ENCODE measurements at places on chromosomes 12 and 14.
A peak's percentile ranks its signal among the peaks of the same experiment; 100 is the strongest.

DNA sequence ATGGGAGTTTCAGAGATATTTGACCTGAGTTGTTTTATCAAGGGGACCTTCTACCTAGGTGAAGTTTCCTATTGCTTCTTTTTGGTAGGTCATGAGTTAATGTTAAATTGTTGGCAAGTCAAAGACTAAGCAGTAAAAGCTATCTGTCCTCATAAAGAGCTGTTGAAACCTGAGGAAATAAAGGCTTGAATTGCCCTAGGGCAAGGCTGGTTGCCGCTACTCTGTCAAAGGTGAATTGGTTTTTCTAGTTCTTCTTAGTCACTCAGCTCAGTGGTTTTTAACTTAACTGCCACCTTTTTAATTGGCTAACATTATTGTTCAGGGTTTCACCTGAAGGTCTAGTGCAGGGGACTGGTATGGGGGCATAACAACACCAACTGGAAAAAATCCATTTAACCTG lies 441.6 kb upstream of the FBXO33 start:
- DNase-seq: no peak

DNA sequence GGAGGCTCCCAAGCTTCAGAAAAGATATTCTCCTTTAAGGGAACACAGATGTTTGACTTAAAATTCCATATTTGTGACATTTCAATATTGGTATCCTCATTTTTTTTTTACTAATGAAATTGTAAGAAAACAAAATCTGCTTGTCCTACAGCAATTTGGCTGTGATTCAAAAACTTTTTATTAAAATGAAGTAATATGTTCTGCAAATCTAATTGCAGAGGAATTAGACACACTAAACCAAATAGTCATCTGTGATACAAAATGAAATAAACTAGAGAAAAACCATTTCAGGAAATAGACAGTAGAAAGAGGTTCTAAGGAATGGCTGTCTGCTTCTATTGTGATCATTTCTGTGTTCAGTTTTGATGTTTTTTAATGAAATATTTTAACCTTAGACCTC lies 50.1 kb upstream of the HIF1A start:
- no peak for DNase-seq

DNA sequence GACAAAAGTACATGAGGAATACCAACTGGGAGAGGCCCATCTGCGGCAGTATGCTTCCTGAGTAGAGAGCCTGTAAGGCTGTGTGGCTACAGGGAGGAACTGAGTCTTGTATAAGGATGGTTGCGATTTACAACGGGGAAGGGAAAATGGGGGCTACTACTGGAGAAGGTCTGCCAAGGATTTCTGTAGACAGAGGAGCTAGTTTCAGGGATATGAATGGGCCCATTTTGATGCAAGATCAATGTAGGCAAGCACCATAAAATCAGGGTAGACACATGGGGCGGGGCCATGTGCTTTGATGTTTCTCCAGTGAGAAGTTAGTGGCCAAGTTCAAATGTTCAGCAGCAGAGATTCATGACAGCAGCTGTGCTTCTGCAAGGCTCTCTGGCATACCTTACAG lies 149.4 kb downstream of the GPR65 start:
- DNase-seq: no peak

GRCh38 chr14:90608929-90609341 lies 207.3 kb downstream of the TTC7B start:
- no peak for DNase-seq

DNA sequence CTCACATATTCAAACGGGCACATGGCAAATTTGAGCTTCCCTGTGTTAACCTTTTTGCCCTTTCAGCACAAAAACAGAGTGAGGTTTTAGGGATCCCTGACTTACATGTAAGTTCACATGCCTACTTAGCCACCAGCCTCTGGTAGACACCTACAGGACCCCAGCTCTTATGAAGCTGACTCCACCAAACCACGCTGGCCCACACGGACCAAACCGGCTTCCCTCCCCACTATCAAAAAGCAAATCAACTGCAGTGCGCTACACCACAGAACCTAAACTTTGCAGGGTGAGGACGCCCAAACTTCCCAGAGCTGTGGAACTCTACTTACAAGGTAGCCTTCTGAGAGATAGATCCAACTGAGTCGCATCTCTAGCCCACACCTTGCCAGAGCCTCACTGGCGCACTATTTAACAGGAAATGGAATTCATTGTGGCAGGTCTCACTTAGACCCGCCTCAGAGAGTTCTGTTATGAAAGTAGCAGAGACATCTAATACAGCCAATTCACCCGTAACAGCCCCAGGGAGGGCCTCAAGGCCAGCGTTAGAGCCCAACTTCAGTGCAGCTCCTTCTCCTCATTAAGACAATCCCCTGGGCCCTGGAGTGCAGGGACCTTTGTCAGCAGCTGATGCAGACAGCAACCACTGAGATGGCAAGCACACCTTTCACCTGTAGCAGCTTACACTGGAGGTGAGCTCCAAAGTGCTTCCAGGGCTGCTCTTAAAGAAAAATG lies 49.2 kb downstream of the SH2B3 start:
- DNase-seq: no peak

DNA sequence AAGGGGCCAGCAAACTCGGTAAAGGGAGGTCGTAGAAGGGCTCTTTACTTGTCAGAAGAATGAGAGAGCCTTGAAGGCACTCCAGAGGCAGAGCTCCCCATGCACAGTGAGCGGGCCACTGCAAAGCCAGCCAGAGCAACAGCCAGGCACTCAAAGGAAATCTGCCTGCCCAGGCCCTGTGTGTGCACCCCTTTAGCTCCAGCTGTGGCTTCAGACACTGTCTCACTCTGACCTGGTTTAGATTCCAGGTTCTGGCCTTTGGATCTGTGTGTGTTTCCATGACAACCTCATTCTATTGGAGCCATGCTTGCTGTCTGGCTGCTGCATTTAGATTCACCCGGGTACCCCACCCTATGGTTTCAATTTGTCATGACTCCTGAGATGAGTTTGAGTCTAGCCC lies 170.3 kb downstream of the CAPZA3 start:
- peak; percentile 34 for DNase-seq

- peak; percentile 68 for DNase-seq
Observed at GRCh38 chr14:24372701-24373416, 4.9 kb downstream of the NFATC4 start.

GRCh38 chr12:101436136-101436535 lies 28.6 kb upstream of the ARL1 start:
- no peak for DNase-seq
